ENCODE measurements at places on chromosomes 6 and 20.

GRCh38 chr6:170463101-170463721, 89.9 kb downstream of the PSMB1 start:
- no peak for DNase-seq

- DNase-seq = no peak
These were observed 26.9 kb downstream of the TFAP2B start for GRCh38 chr6:50845499-50846143.

DNA sequence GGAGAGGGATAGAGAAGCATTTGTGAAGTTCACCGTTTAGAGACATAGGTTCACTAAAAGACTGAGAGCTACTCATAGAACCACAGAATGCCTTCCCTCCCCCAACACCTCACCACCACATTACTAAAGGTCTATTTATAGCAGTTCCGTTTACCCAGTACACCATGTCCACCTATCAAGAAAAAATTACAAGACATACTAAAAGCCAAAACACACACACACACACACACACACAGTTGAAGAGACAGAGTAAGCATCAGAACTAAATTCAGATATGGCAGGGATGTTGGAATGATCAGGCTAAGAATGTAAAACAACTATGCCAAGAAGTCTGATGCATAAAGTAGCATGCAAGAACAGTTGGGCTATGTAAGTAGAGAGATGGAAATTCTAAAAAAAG, 52.3 kb downstream of the SLC22A3 start:
- no peak for DNase-seq

GRCh38 chr6:133995758-133996157, 42.7 kb downstream of the TBPL1 start:
- DNase-seq = no peak

DNA sequence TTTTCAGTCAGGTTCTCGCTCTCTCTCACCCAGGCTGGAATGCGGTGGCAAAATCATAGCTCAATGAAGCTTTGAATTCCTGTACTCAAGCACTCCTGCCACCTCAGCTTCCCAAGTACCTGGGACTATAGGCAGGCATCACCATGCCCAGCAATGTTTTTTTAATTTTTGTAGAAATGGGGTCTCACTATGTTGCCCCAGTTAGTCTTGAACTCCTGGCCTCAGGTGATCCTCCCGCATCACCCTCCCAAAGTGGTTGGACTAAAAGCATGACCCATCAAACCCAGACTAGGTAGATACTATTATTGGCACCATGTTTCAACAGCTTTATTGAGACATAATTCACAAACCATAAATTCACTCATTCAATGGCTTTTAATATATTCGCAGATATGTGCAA, 72.7 kb upstream of the RUNX2 start:
- no peak for DNase-seq

GRCh38 chr20:22490287-22491193, 93.8 kb downstream of the FOXA2 start:
- peak; percentile 29 for DNase-seq

DNA sequence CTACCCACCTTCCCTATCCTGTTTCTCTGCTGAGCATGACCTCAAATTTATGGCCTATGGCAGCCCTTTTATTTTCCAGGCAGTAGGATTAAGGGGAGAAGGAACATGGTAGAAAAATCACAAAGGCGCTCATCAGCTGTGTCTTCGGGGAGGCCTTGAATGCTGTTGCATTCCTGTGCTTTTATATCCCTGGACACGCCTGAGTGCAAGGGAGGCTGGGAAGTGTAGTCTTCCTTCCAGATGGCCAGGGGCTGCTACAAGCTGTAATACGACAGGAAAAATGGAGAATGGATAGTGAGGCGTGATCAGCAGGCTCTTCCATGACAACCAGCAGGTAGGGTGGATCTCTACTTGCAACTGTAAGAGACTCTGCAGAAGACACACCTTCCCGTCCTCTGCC, 210.9 kb upstream of the GGTLC1 start:
- no peak for DNase-seq

DNA sequence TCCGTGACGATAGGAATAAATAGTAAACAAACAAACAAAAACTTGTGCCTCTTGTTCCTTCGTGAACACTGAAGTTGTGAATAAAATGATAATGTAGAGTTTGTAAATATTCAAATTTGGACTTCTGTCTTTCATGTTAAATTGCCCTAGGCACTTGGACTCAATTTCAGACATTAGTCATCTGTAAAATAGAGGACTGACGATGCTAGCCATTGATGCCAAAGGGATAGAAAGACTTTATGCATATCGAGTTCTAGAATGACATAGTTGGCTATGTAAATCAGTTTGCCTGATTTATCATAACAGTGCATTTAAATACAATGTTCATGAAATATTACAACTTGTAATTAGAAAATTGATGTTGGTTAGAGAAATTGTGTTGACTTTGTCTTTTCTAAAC, 45.9 kb upstream of the FLRT3 start:
- no peak for DNase-seq

DNA sequence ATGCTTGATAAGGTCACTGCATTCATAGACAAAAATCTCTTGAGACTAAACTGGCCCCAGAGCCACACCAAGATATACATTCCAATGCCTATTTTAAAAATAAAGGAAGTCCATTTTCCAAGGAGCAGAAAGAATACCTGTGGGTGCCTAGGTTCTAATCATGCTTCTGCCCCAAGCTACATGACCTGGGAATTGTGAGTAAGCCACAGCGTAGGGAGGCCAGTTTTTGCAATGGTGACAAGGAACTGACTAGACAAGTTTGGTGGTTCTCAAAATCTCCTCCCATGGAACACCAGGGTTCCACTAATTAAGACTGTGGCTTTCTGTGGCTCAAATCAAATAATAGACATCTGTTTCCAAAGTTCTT, 83.3 kb downstream of the GMDS start:
- no peak for DNase-seq

DNA sequence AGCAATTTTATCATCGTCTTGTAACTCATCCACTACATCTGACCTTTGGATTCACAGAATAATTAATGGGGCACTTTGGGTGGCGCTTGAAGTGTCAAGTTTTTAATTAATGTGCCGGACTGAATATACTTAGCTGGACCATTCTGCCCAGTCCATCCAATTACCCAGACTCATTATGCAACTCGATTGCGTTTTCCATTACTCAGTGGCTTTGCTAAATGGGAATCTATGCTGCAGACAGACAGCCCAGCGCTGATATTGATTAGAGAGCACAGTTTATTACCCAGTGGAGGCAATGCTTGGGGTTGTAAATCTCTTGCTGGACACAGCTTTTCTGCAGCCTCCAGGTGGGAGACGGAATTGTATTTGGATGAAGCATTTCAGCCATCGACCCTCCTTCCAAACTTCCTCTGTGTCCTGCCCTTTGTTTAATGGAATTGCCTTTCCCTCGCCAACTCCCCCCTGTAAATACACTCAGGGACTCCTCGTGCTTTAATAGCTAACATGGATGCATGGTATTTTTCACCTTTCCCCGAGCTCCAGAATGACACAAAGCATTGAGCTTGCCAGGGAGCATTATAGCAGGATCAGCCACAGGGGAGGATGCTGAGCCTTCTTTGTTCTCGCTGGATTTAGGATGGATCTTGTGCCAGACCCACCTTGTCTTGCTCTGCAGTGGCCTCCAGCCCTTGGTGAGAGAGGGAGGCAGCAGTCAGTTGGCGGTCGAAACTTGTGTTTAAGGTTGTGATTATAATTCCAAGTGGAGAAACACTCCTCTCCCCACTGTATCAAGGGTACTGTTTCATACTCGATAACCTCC, 59.7 kb downstream of the EDN3 start:
- DNase-seq = no peak

- no peak for DNase-seq
These were observed 382 bp downstream of the MYH7B start for GRCh38 chr20:34956041-34956458.

GRCh38 chr20:8267009-8267408, 134.9 kb downstream of the PLCB1 start:
- no peak for DNase-seq

DNA sequence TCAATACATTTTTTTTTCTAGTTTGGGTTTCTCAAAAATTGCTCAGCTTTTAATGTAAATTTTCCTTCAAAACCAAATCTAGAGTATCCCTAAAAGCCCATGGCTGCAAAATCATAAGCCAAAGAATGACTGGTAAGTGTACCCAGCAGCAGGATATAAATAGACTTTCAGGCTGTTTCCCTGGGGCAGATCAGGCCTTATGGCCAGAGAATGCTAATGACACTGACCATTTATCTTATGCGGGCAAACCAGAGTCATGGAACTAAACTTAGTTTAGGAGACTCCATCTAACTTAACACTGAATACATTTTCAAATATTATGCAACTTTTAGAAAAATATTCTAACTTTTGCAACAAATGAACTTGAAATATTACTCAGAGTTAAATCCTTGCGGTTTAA, 7.4 kb downstream of the OSER1 start:
- DNase-seq = no peak

DNA sequence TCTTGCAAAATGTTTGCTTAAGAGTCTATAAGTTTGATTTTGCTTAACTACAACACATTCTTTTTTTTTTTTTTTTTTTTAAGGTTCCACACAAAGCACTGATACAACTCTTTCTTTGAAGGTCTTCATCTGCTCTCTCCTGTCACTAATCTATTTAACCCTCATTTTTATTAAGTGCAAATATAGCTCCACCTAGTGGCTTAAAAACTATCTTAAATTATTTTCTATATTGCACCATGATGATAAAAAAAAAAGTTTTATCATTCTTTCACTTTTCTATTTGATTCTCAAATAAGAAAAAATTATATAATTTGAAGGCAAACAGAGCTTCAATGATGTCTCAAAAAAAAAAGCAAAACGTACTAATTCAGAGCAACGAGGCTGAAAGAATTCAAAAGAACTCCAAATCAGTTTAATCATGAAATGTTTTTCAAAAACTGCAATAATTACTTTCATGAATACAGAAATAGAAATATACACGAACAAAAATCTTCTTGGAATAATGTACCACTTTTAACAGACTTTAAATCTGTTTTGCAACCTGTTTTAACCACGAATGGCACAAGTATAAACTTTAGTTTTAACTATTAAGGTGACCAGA, 12.8 kb downstream of the ESF1 start:
- DNase-seq = no peak

DNA sequence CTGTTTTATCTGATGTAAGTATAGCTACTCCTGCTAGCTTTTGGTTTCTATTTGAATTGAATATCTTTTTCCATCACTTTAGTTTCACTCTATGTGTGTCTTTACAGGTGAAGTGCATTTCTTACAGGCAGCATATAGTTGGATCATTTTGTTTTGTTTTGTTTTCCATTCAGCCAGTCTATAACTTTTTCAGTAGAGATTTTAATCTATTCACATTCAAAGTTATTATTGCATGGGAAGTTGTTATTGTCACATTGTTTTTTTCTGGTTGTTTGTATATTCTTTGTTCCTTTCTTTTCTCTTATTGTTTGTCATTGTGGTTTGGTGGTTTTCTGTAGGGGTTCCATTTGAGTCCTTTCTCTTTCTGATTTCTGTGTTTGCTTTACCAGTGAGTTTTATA, 151.2 kb downstream of the PDE10A start:
- DNase-seq = no peak

- no peak for DNase-seq
These were observed 1.2 kb upstream of the UFL1 start for GRCh38 chr6:96520171-96521115.

GRCh38 chr6:113560908-113561307, 296.2 kb upstream of the MARCKS start:
- DNase-seq = no peak

DNA sequence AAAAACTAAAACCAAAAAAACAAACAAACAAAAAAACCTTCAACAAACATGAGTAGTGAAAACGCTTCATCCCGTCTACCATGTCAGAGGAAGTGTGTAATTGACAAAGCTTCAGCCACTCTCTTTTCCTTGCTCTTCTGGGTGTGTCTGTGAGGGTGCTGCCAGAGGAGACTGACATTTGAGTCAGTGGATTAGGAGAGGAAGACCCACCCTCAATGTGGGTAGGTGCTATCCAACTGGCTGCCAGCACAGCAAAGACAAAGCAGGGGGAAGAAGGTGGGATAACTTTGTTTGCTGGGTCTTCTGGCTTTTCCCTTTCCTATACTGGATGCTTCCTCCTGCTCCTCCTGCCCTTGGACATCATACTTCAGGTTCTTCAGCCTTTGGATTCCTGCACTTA, 145.6 kb downstream of the TASP1 start:
- no peak for DNase-seq

GRCh38 chr6:27433714-27434113, 39.2 kb downstream of the ZNF184 start:
- DNase-seq = no peak

GRCh38 chr6:1834207-1834606, 224.5 kb downstream of the FOXC1 start:
- no peak for DNase-seq

DNA sequence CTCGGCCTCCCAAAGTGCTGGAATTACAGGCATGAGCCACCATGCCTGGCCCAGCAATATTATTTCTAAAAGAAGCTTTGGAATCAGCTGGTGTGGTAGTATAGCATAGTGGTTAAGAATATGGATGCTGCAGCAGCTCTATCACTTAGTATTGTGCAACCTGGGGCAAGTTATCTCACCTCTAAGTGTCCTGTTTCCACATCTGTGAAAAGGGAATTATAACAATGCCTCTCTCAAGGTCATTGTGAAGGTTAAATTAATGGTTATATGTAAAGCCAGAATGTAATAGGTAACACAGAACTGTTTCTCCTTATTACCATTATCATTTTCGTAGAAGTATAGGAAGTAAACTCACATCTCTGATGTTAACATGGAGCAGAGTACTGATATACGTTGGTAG, 14.2 kb downstream of the SLC17A2 start:
- no peak for DNase-seq

DNA sequence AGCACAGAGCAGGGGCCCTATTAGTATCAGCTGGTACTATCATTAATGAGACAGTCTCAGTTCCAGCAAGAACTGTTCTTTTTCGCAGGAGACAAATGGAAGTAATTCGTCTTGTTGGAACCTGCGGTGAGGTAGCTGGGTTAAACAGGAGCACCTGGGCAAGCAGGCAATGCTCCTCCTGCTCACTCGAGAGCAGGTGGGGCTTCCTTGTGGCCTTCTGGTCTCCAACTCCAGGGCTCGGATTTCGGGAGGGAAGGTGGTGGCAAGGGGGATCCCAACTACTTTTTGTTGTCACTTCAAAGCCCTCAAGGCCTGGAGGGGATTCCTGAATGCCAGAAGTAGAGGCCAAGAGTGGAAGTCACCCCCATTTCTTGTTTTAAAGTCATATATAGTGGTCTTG, 1.3 kb upstream of the SPEF1 start:
- no peak for DNase-seq

Measured in NCI-H1436 treated with DMSO at 0.1 percent for 48 hours (cell line).